ENCODE measurements at places on chromosomes 4 and X.

DNA sequence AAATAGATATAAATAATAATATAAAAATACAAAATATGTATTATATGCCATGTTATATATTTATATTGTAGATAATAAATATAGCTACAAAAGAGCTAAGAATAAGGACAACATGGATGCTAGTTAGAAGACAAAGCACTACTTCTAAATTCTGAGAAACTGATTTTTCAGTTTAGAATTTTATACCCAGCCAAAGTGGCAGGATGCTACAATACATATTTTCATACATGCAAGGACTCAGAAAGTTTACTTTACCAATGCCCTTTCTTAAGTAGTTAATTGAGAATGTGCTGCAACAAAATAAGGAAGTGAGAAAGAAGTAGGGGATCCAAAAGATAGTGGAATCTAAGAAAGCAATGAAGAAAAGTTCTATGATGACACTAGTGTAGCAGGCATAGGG is 64.5 kb downstream of the PDE5A start:
- DNase-seq: no peak

- DNase-seq: no peak
Measured at GRCh38 chrX:108795240-108795639, 58.9 kb upstream of the IRS4 start.

- DNase-seq: no peak
Measured at GRCh38 chrX:75546724-75547511, 24.1 kb upstream of the ZDHHC15 start.

DNA sequence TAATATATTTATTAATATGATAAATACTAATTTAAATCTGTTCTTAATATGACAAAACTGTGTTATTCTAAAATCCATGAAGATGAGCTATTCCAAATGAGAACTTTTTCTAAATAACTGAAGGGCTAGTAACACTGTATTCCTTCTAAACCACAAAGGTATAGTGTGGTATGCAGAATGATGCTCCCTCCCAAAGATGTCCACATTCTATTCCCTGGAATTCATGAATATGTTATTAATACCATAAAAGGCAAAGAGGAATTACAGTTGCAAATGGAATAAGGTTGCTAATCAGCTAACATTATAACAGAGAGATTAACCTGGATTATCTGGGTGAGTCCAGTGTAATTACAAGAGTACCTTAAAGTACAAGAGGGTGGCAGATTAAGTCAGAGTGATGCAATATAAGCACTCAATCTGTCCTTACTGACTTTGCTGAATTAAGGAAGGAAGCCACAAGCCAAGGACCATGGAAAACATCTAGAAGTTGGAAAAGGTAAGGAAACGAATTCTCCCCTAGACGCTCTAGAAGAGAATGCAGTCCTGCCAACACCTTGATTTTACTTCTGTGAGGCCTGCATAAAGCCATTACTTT is 20.7 kb upstream of the MAB21L2 start:
- DNase-seq: no peak

DNA sequence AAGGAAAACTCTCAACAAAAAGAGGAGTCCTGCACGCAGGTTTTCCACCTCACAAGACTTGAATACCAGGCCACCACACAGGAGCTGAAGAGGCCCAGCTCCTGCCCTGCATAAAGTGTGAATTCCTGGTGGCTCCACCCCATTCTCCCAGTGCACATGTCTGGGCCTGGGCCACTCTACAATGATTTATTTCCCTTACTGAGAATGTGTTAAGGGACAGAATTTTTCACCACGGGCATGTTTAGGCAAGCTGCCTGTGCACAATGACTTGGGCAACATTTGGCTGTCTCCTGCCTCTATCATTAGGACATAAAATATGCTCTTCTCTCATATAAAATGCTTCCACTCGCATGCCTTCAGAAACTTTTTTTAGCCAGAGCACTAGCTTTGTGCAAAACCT is 197.1 kb downstream of the SLC7A11 start:
- DNase-seq: no peak

DNA sequence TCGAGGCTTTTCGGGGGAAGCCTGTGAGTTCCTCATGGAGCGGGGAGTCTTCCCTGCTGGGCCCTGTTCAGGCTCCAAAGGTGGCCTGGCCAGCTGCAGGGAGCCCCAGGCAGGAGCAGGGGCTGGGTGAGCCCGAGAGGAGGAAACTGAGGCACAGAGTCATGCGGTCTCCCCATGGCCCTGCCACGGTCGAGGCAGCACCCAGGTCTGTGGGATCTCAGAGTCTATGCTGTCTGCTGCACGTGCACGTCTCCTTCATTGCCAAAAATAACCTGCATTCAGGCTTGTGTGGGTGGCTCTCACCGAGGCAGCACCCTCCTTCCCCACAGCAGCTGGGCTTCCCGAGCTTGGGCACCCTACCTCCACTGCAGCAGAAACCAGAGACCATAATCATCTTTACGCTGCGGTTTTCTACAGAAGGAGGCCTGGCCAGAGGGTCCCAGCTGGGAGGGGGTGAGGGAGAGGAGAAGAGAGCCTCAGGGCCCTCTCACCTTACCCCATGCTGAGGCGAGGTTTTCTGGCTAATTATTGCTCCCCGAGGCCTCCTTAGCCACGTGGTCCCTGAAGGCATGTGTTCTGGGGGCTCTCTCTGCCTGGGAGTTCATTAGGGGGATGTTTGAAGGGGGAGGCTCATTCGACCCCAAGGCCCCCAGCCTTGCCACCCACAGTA is 64.3 kb downstream of the CPZ start:
- no peak for DNase-seq

DNA sequence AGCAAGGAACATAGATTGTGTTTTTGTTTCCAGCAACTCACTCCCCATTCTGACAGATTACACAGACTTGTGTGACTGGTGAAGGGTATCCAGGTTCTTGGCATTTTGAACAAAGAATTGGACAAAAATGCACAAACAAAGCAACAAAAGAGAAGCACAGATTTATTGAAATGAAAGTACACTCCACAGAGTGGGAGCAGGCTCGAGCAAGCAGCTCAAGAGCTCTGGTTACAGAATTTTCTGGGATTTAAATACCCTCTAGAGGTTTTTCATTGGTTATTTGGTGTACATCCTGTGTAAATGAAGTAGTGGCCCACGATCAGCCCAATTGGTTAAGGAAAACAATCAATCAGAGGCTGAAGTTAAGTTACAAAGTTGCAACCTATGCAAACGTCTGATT is 155.0 kb upstream of the JADE1 start:
- no peak for DNase-seq

- no peak for DNase-seq
Measured at GRCh38 chrX:150683536-150684146, 9.6 kb upstream of the MTMR1 start.

DNA sequence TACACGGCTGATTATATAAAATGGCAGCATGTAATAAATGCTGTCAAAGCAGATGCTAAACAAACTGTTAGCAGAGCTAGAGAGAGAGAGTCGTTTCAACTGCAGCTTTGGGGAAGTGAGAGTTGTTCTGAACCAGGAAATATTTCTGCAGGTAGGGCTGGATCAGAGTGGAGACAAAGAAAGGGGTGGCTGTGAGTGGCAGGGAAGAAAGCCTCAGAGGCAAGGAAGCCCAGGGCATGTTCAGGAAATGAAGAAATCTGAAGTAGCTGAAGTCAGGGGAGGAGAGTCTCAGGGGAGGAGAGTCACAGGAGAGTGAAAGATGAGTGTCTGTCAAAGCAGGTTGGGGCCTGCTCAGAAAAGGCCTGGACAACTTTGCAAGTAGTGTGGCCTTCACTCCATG is 48.4 kb upstream of the RPS6KA3 start:
- no peak for DNase-seq

DNA sequence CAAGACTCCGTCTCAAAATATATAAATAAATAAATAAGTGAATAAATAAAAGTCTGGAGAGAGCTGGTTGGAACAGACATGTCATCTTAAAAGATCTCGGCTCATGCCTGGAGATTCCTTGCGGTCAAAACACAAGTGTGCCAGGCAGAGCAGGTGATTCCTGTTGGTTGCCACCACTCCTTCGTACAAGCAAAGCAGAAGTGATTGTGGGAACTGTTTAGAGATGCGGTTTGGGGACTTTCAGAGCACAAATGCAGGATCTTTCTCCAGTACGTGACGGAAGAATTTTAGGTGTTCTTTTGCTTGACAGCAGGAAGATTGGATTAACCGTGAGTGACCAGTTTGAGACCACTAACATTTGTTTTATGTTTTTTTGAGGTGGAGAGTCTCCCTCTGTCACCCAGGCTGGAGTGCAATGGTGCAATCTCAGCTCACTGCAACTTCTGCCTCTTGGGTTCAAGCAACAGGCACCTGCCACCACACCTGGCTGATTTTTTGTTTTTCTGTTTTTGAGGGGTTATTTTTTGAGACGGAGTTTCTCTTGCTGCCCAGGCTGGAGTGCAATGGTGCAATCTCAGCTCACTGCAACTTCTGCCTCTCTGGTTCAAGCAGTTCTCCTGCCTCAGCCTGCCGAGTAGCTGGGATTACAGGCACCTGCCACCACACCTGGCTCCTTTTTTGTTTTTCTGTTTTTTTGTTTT is 2.8 kb upstream of the CRLF2 start:
- no peak for DNase-seq

DNA sequence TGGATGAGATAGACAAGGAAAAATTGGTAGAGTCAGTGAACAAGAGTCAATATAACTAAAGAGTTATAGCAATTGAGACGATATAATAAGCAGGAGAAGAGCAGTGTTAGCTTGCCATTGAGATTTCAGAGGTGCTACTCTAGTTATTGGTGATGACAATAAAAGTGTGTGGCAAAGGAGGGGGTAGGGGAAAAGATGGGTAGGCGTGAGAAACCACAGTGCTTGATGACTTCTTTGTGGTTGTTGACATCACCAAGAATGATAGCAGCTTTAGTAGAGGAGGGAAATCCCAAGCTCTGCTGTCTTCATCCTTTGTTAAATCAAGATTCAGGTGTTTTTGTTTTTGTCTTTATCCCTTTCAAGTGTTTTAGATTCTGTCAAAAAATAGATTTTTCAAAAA is 179.9 kb upstream of the PPP3CA start:
- peak; percentile 41 for DNase-seq

GRCh38 chr4:107034996-107035818 is 906 bp downstream of the DKK2 start:
- no peak for DNase-seq

DNA sequence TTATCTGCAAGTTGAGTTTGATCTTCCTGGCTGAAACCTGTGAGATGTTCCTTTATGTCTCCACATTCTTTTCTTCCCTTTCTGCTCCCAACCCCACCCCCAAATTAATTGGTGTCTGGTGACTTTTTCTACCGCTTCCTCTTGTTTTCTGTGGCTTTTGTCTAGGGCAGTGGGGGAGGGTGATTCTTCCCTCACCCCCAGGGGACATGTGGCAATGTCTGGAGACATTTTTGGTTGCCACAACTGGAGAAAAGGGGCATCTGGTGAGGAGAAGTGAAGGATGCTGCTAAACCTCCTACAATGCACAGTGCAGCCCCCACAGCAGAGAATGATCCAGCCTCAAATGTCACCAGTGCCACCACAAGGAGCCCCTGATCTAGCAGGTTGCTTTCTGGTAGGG is 152.9 kb downstream of the NHS start:
- DNase-seq: no peak

Measured in effector memory CD4-positive, alpha-beta T cell (primary cell).